ENCODE measurements at places on chromosomes 5 and 9.

- no peak for DNase-seq
Observed at GRCh38 chr9:83675466-83675865, 32.3 kb downstream of the UBQLN1 start.

- no peak for DNase-seq
Observed at GRCh38 chr9:129377181-129377580, 199.1 kb upstream of the IER5L start.

DNA sequence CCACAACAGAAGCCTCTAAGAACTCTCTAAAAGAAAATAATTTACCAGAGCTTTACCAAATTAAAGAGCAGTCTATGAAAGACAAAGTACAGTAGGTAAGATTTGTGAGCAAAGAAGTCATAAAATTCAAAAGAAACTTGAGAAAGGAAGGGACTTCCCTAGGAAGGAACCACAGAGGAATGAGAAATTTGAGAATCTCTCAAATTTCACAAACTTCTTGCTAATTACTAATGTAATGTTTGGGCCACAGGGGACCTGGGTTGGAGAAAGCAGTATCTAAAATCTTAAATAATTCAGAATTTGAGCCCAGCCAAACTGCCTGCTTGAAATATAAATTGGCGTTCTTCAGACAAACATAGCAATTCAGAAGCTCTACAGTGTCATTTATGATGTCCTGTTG is 225.0 kb upstream of the PRR16 start:
- DNase-seq: no peak

DNA sequence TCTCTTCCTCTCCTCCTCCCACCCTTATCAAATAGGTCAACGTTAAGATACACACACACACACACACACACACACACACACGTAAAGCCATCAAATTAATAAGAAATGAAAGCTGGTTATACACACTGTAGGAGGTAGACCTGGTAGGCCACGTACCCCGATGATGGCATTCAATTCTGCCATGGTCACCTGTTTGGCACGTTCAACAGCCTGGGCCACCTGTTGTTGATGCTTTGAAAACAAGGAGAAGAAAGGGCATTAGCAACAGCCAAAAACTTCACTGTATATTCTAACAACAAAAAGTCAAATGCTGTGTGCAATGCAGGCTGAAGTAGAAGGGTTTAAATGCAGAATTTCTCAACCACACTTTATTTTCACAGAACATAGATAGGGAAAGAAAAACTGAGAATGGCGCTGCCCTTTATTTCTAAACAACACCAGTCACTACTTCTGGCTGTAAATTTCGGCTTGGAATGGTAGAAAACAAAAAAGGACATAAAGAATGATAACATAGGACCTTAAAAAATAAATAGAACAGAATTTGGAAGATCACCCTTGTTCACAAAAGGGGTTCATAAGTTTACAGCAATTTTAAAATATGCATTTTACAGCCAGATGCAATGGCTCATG is 37.2 kb downstream of the TLE1 start:
- no peak for DNase-seq

DNA sequence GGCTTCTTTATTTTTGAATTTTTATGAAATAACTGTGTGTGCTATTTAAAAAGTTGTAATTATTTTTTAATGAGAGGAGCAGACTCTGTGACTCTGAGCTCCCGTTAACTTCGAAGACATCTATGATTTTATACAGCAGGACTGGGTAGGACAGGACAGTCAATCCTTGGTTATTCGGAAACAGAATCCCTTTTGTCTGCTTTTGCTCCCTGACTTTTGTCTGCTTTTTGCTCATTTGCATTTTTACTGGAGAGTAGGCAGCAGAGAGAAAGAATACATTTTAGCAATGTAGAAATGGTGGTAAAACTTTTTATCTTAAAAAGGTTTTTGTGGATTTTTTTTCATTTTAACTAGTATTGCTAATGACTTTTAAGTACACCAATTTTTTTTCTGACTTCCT is 303.6 kb downstream of the ARHGAP26 start:
- no peak for DNase-seq

DNA sequence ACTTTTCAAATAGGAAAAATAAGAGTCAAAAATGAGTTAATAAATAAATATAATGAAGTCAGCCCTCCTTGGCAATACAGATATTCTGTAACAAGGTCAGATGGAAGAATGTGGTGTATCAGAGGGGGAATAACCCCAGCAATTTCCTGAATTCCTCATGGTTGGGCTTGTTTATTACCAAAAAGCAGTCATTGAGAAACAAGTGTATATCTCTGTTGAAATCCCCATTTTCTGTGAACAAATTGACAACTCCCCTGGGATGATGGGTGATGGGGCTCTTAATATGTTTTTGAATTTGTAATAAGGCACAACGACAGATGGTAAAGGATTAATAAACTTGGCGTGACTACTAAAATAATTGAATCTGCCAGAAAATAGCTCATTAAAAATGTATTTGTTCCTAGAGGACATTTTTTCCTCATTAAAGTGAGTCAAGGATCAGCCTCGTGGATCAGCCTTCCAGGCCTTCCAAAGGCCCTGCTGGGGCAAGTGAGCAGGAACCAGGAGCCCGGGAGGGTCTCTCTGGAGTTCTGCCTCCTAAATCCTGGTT is 34.2 kb downstream of the THBS4 start:
- no peak for DNase-seq

- DNase-seq: no peak
Observed at GRCh38 chr9:136299541-136299940, 4.4 kb downstream of the CCDC187 start.

GRCh38 chr9:126953041-126953809 is 38.6 kb downstream of the RALGPS1 start:
- DNase-seq: no peak

GRCh38 chr5:125198270-125198974 is 452.0 kb upstream of the ZNF608 start:
- peak; percentile 94 for DNase-seq

DNA sequence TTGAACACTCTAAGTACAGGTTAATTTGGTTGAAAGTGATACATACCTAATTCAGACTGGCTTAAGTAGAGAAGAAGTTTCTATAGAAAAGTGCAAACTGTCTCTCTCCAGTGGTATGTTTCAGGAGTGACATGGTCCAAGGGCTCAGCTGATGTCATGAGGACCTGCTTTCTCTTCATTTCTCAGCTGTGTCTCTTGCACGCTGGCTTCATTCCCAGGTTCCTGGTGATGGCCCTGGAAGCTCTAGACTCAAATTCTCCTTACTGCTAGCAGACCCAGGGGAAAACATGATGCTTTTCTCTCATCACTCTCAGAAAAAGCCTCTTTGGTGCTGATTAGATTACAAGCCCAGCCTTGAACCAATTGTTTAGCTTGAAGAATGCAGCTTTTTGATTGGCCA is 211.9 kb upstream of the CLINT1 start:
- DNase-seq: no peak

GRCh38 chr5:64603676-64604075 is 86.6 kb upstream of the SHISAL2B start:
- DNase-seq: no peak

- no peak for DNase-seq
Observed at GRCh38 chr5:88487066-88487465, 218.4 kb upstream of the TMEM161B start.

DNA sequence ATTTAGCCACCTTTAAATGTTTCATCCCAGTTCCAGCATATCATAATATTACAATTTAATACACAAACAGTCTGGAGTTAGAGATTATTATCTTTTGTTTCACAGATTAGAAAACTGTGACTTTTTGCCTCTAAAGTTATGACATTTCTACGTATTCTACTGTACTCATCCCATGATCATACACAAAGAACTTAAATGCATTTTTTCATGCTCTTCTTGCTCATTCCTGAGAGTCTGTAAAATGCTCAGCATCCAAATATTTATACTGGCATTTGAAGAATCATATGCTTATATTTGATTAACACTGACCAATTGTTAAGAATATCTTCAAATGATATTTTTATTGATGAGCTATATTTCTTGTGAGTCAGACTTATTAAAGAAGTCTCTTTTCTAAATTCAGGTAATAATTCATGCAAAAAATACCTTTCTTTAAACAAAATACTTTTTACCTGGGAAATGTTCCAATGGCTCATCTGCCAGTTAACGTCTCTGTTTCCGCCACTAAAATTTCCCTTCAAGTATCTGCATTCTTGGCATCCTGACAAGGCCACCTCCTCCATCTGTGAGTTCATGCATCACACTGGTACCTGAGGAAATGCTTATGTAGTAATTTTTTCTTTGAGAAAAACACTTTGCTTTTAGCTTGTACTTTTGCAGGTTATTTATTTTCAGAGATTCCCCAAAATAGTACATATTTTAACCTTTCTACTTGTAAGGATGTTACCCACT is 139.6 kb upstream of the RASA1 start:
- no peak for DNase-seq

- no peak for DNase-seq
Observed at GRCh38 chr9:129022037-129022436, 6.1 kb downstream of the SH3GLB2 start.
